Stimulated activated CD8-positive, alpha-beta memory T cell treated with anti-CD3 and anti-CD28 coated beads, Interleukin-4, amount 100 ng/mL, for 4 hours (primary cell): ENCODE measurements at places on chromosomes 6 and 20.

DNA sequence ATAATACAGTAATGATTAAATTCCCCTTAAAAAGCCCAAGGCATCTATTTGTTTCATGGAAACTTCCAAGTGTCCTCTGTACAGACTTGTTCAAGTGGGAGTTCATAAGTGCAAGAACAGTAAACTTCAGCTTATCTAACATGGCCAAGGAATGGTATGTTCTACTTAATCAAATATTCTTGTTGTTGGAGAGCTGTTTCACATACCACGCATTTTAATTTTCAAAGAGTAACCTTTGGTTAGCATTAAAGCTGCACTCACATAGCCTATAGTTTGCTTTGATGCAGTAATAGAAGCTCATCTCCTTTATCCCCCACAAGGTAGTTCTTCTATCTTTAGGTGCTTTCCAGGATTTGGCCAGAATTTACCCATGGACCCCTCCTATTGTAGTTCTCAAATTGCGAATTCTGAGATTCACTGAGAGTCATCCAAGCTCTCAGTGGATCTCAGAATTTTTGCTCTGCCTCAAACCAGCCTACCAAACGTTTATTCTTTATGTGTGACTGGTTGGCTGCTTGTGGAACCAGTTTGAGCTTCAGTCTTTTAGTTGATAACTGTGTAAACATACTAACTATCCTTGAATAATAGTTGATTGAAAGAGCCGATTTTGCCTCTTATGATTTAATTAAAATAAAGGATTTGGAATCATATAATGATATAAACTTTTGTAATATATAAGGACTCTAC lies 668.0 kb upstream of the FLRT3 start:
- DNase-seq = no peak

GRCh38 chr20:32153156-32153665 lies 43.7 kb downstream of the TM9SF4 start:
- DNase-seq = no peak

DNA sequence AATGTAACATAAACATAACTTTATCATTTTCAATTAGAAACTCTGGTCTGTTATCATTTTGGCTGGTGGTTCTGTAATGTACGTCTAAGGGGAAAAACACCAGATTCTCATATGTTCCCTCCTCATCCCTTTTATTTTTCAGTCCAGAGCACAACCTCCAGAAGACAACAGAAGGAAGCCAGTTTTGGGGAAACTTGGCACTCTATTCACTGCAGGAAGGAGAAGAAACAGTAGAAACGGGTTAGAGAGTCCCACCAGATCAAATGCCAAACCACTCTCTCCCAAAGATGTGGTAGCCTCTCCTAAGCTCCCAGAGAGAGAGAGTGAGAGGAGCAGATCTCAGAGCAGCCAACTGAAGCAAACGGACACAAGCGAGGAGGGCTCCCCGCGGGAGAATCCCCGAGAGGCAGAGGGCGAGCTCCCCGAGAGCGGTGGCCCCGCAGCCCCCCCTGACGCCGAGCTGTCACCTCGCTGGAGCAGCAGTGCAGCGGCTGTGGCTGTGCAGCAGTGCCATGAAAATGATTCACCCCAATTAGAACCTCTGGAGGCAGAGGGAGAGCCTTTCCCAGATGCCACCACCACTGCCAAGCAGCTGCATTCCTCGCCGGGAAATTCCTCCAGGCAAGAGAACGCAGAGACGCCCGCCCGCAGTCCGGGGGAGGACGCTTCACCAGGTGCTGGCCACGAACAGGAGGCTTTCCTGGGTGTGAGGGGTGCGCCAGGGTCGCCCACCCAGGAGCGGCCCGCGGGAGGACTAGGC lies 117.8 kb downstream of the RTN4IP1 start:
- DNase-seq = no peak

- DNase-seq = no peak
Observed at GRCh38 chr6:128567029-128567428, 46.6 kb upstream of the PTPRK start.

DNA sequence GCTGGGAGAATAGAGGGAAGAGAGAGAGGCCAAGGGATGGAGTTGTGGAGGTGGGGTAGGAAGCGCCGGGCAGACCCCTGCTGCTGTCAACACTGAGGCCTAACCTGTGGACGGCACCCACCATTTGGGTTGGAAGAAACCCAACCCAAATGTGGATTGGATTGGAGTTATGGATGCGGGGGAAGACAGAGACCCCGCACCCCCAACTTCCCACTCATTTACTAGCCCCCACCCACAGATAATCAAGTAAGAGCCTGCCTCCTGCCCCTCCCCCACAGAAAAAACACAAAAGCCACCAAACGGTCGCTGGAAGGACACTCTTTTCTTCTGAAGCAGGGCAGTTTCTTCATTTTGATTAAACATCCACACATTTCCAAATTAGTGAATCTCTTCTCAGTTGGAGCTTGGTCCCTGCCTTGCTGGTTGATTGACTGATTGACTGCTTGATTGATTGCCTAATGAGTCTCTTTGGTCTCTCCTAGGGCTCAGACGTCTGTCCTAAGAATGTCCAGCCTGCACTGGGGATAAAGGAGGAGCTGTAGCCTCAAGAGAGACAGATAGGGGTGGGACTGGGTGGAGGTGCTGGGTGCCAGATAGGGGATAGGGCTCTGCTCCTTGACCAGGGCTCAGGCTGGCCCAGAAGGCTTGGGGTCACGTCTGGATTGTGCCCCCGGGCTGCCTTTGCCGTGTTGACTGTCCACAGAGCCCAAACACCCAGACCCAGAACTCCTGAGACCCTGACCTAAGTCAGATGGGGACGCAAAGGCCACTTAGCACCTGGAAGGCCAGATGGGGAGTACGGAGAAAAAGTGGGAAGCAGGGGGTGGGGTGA lies 74.9 kb upstream of the FOXP4 start:
- no peak for DNase-seq

DNA sequence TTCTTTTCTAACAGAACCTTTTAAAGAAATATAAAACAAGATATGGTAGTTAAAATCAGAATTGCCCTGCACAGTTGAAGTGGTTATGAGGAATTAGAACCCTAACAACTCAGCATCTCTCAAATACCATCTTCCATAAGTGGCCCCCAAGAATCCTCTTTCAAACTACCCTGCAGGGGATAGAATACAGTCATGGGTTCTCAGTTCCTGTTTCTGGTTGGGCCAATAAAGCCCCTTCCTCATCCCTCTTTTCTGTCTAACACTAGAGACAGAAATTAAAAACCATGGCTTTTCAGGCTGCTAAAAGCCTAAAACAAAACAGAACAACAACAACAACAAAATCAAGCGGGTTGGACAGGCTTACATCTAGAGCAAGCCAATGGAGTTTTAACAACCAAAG lies 6.7 kb upstream of the LCA5 start:
- DNase-seq = no peak

- no peak for DNase-seq
Observed at GRCh38 chr6:166671434-166672081, 44.5 kb upstream of the RPS6KA2 start.

- no peak for DNase-seq
Observed at GRCh38 chr6:169086020-169086419, 167.6 kb downstream of the THBS2 start.

DNA sequence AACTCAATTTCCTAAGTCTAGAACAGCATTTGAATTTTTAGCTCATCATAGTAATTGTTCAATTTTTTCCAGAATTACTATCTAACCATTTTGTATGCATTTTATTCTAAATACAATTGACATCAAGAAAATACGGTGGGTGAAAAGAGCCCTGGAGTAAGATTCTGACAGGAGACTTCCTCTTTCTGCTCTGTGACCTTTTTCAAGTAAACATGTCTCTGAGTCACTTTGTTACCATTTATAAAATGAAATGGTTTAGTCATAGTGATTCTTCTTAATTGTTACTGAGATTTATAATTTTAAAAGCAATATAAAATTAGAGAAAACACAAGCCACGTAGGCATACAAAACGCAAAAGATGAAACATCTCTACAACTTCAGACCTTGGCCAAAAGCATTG lies 80.2 kb downstream of the PLCB1 start:
- no peak for DNase-seq

DNA sequence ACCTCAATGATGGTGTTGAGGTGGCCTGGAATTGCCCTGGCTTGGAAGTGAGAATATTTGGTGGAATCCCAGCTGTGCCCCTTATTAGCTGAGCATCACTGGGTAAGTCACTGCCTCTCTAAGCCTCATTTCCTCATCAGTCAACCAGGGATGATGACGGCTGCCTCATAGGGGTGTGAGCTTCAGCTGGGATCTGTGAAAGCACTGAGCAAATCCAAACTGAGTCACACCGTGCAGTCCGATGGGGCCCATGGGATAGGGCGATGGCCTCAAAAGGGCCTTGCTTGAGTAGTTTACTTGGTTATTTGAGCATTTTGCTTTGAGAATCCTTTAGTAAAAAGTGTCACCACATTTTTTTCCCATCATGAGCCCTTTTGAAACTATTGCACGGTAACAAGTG lies 1.1 kb downstream of the SLC22A1 start:
- no peak for DNase-seq

DNA sequence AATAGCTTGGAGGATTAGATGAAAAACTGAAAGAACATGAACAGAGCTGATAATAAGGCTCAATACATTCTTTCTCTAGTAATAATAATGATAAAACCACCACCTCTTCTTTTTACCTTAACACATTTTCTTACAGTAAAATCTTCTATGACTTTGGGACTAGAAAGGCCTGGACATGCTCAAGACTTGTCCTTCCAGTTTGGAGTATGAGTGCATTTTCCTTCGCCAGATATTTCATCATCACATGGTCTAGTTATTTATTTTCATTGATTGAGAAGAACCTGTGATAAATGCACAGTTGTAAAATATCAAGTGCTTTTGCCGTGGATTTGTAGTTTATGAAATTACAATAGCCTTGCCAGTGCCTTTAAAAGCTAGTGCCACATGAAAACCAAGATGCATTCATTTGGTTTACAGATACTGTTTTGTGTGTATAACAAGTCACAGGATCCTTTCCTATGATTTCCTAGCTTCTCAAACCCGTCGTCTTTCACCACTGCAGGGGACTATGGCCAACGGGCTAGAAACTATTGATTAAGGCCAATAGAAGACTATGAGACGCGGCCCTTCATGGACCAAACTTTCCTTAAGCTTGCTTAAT lies 200.2 kb upstream of the ZNF217 start:
- no peak for DNase-seq

GRCh38 chr6:27693766-27694546 lies 218.2 kb downstream of the OR2B2 start:
- no peak for DNase-seq

GRCh38 chr6:2220154-2220553 lies 25.3 kb downstream of the GMDS start:
- DNase-seq = no peak

DNA sequence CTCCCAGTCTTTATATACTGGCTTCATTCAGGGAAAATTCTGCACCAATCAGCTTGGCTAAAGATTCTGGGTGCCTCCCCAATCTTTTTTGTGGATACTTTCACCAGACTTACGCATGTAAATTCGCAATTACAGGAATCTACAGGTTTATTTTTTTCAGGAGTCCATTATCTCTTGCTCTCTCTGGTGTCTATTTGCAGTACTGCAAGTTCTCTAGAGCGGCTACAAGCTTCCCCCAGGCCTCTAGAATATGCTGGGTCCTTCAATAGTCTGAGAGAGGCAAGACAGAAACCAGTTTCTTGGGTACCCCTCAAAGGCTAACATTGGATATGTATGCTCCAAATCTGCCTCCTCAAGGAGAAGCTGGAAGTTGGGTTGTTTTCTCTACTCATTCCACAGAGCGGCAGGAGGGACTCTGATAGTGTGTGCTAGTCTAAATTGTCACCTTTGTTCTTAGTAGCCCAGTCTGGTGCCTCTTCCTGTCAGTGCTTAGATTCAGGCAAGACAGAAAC lies 58.5 kb downstream of the SUN5 start:
- no peak for DNase-seq

GRCh38 chr6:44627091-44627882 lies 239.8 kb downstream of the CDC5L start:
- no peak for DNase-seq

GRCh38 chr6:159908535-159908934 lies 17.7 kb downstream of the MAS1 start:
- no peak for DNase-seq

- DNase-seq = no peak
Observed at GRCh38 chr6:124319410-124319809, 515.7 kb downstream of the NKAIN2 start.

- no peak for DNase-seq
Observed at GRCh38 chr6:166595061-166595780, 8.7 kb upstream of the RAMACL start.

DNA sequence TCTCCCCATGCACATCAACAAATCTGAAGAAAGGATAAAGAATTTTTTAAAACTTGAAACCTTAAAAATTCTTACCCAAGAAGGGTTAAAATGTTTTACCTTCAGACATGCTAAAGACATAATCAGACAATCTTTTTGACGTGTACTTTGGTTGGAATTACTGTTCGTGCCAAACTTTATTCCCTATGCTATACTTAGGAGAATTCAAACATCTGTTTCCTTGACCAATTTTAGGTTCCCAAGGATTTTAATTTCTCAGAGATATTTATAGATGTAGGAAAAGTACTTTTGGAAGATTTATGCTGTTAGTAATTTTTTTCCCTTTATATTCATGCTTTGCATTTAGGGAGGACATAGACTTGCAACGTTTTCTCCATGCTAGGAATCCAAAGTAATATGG lies 108.4 kb downstream of the AFG1L start:
- DNase-seq = no peak

DNA sequence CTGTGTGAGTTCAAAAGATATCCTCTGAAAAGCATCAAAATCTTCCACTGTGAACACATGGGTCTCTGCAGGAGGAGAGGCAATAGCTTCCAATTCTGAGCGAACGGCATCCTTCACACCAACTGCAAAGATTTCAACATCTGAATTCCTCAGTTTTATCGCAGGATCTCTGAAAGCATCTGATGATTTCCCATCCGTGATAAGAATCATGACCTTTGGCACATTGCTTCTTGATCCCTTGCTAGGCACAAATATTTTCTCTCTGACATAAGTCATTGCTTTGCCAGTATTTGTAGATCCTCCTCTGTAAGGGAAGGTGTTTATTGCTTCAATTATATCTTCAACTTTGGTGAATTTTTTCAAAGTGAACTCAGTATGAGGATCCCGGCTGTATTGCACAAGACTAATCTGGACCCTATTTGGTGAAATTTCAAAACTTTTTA lies 22.7 kb downstream of the COL12A1 start:
- no peak for DNase-seq

GRCh38 chr6:140784573-140784972 lies 1348.2 kb upstream of the GJE1 start:
- no peak for DNase-seq

DNA sequence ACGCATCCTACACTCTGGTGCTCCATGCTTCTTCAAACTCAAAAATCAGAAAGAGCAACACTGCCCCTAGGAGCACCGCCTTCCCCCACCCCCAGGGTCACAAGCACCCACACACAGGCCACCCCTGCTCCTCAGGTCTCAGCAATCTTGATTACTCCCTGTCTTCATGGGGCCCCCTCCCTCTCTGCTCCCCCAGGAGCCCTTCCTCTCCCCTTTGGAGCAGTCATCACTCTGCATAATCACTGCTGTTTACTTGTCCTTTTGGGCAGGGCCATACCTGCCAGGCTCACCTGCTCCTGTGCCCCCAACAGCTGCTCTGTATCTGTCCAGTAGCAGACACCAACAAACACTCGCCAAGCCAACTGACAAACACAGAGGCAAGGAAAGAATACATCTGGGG lies 7.6 kb upstream of the SYNDIG1 start:
- no peak for DNase-seq
